PC-3 (cell line): ENCODE measurements at places on chromosomes 7 and 10.

- no peak for DNase-seq
Observed at GRCh38 chr10:59366290-59366689, 3.9 kb upstream of the FAM13C start.

DNA sequence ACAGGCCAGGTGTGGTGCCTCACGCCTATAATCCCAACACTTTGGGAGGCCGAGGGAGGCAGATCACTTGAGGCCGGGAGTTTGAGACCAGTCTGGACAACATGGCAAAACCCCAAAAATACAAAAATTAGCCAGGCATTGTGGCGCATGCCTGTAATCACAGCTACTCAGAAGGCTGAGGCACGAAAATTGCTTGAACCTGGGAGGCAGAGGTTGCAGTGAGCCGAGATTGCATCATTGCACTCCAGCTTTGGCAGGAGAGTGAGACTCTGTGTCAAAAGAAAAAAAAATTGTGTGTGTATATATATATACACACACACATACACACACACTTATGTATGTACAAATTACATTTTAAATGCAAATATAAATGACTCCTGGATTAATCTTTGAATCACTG is 76.8 kb upstream of the LRRN3 start:
- DNase-seq = no peak

DNA sequence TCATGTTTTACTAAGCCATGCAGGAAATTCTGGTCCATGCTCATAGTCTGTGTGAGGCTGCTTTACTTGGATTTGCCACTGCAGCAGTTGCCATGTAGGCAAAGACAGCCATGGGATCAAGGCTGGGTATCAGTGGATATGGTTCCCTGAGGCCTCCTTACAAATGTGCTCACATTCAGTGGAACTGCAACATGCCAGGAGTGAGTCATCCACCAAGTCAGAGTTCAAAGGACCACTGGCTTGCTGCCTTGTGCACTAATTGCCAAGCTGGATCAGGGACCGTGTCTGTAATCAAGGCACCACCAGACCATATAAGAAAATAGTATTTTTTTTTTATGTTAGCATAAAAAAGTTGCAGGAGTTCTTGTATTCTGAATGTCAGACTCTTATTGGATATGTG is 101.0 kb downstream of the CDCA7L start:
- DNase-seq = no peak

DNA sequence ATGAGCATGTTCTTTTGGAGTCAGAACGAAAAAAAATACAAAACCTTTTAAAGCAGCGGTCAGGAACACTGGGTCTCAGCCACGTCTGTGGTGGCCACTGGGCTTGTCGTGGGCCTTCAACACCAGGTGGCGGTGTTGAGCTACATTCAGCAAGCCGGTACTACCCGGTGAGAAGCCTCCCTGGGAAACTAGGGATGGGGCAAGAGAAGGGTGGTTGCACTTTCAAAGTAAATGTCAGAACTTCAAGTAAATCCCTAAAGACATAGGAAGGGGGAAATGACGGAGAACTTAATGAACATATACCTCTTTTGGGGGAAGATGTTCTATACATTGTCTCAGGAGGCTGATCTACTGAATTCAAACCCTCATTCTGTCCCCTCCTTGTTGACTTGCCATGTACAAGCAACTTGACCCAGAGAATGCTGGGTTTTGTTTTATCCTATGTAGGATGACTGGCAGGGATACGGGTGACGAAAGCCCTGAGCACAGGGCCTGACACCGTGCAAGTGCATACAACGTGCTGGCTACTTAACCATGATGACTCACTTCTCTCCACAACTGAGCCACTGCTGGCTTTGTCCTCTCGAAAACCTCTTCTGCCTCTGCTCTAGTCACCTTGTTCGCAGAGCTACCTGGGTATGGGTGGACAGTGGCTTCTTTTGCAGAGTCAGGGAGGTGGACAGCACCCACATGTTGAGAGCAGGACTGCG is 49.0 kb upstream of the BAMBI start:
- peak; percentile 76 for DNase-seq

- DNase-seq = peak; percentile 48
Observed at GRCh38 chr10:49398000-49398861, 2.3 kb upstream of the DRGX start.

DNA sequence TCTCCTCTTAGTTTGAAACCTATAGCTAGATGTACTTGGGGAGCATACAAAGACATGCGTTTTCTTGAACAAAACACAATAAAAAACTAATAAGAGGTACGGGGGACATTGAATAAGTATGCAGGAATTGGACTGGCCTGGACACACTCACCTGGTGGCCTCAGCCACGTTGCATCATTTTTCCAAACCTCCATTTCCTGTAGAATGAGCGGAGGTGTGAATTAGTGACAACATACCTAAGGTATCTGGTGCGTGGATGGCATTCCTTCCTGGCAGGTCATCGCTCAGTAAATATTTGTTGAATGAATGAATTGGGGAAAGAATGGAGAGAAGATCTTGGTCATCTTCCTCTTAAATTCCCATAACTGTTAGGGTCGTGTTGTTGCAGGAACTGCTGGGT is 103.2 kb upstream of the CTBP2 start:
- peak; percentile 94 for DNase-seq

- no peak for DNase-seq
Observed at GRCh38 chr10:4776234-4776638, 49.8 kb upstream of the AKR1E2 start.

GRCh38 chr7:17371671-17372524 is 73.4 kb downstream of the AHR start:
- DNase-seq = peak; percentile 90

- no peak for DNase-seq
Observed at GRCh38 chr7:38839851-38840250, 69.1 kb downstream of the VPS41 start.

- no peak for DNase-seq
Observed at GRCh38 chr10:72736176-72736827, 44.4 kb downstream of the MCU start.

DNA sequence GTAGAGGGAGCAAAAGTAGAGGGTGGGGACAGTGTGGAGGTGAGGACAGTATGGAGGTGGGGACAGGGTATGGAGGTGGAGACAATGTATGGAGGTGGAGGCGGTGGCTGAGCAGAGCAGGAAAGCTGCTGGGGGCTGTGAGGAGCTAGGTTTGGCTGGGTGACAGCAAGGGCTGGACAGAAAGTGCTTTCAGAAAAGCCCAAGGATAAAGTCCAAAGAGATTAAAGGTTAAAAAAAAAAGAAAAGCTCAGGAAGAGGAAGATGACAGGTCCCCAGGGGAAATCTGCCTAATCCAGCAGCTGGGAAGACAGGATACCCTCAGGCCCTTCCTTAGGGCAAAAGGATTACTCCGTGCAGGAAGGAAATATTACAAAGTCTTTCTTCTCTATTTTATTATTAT is 32.1 kb upstream of the PFKFB3 start:
- no peak for DNase-seq

DNA sequence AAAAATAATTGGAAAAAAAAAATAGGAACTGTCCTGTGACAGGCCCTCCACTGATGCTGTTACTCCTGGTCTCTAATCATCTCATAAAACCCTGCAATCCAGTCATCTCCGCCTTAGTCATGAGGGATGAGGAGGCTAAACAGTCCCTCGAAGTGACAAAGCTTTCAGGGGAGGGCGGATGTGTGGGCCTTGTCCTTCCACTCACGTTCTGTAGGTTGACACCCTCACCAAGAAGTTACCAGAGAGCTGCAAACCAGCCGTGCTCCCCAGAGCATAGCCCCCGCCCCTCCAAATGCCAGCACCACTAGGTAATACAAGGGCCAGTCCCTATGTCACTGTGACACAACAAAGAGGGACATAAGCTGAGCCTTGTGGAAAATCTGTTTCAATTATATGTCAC is 11.9 kb downstream of the COBL start:
- DNase-seq = peak; percentile 57

- DNase-seq = no peak
Observed at GRCh38 chr7:44114586-44115310, 8.6 kb downstream of the POLD2 start.

- DNase-seq = peak; percentile 50
Observed at GRCh38 chr7:24075426-24075810, 208.6 kb upstream of the NPY start.

DNA sequence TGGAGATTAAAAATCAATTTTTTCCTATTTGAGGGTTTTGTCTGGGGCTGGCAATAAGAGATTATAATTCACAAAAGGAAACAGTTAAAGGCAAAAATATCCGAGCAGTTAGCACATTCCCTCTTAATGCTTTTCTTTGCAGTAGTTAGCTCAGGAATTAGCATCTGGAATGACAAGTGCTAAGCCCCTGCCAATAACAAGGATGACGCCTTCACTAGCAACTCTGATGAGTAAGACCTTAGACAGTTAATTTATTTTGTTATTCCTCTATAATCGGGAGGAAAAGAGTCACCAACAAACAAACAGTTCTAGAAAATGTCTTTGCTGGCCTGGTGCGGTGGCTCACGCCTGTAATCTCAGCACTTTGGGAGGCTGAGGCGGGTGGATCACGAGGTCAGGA is 151.3 kb downstream of the TRIL start:
- peak; percentile 62 for DNase-seq

GRCh38 chr10:62511238-62511637 is 137.1 kb downstream of the ZNF365 start:
- no peak for DNase-seq

DNA sequence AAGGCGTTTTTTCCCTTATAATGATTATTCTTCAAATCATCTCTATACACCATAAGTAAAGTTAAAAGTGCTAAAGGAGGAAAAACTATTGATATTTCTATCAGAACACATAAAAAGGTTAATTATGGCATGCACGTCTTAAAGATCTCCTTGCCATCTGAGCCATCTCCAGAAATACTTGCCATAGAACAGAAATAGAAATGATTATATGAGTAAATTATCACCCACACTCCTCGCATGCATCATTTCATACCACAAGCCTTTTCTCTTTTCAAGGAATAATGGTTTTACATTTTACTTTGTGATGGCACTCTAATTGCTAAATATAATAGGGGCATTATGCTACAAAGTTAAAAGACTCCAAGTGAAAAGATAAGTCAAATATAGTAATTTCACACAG is 55.7 kb upstream of the GLCCI1 start:
- DNase-seq = no peak

GRCh38 chr7:39534599-39534998 is 31.6 kb upstream of the YAE1 start:
- no peak for DNase-seq

DNA sequence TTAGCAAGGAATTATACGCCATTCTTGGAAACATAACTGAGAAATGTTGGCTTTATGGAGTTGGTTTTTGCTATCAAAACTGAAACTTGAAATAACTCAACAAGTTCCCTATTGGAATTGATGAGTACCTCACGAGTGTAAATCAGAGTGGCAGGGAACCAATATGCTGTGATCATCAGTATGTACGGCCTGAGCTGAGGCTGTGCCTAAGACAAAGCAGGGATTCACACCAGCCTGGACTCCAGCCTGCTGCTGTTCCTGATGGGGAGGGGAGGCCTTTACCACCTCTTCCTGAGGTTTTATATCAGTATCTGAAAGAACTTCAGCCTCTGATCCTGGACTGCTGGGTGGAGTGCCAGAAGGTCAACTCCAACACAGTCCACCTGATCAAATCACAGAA is 52.7 kb downstream of the CRTAC1 start:
- no peak for DNase-seq

GRCh38 chr7:155191901-155192478 is 105.7 kb upstream of the INSIG1 start:
- peak; percentile 55 for DNase-seq

- no peak for DNase-seq
Observed at GRCh38 chr10:42949287-42949686, 127.6 kb upstream of the RET start.

DNA sequence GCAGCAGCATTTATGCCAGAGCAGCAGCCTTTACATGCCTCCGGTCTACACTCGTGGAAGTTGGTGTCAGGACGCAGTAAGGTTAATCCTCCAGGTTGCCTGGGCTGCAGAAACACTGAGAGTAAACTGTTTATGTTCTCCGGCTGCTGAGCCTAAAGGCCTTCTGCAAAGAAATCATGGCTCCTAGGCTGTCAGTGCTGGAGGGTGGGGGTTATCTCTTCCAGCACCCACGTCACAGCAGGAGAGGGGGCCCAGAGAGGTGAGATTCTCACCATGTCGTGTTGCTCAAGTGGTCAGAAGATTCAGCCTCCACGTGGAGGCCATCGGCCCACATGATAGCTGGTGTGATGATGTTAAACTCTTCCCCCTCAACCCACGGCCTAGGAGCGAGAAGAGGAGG is 41.2 kb downstream of the COL13A1 start:
- no peak for DNase-seq

DNA sequence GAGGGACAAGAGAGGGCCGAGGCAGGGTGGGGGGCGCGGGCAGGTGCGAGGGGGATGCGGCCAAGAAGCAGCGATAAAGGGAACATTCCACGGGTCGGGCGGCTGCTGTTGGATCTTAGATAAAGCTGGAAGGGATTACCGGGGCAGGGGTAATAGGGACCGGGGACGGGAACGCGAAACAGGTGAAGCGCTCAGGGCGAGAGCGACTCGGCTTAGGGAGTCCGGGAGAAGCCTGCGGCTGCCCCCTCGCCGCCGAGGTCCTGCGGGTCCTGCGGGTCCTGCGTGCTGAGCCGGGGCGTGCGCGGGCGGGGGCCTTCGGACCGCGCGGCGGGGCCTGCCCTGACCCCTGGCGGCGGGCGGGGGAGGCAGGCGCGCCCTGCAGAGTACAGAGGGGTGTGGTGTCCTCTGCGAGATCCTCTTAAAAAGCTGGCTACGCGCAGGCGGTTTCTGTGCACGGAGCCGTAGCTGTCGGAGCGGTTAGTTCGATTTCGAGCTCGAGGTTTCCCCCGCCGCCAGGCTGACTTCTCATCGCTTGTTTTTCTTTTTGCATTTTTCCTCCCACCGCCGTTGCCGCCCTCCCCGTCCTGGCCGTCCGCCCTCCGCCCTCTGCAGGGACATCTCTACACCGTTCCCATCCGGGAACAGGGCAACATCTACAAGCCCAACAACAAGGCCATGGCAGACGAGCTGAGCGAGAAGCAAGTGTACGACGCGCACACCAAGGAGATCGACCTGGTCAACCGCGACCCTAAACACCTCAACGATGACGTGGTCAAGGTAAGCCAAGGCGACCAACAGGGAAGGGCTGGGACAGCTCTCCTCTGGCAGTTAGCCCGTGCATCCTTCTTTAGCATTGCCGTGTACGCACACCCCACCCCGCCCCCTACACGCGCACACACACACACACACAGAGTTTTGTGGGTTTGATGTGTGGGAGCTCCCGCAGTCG is 1.4 kb downstream of the CAV1 start:
- peak; percentile 85 for DNase-seq
